Activated T-helper 1 cell treated with Interleukin-2 at 50 U/mL for 16 hours (primary cell): ENCODE measurements at places on chromosomes 2 and 18.

GRCh38 chr2:213285404-213285803, 1.1 kb downstream of the SPAG16 start:
- no peak for DNase-seq

GRCh38 chr2:217069263-217070042, 209.6 kb upstream of the TNP1 start:
- no peak for DNase-seq

DNA sequence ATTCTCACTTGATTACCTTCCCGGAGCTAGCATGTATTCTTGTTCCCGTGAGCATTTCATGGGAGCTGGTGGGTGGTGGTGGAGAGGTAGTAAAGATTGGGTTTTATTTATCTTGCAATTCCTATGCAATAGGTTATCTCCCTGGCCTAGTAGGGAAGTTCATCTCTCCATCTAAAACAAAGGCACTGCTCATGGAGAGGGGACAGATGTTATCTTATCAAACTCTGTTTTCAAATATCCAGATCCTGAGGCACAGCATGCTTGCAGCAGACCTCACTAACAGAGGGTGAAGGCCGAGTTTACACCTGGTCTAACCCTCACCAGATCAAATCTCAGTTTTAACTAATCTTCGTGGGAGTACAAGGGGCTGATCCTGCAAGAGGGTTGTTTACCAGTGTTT, 98.9 kb downstream of the CYRIA start:
- DNase-seq: no peak

GRCh38 chr2:71043531-71044407, 24.7 kb upstream of the NAGK start:
- DNase-seq: no peak

GRCh38 chr2:159613651-159614285, 2.6 kb downstream of the BAZ2B start:
- no peak for DNase-seq

DNA sequence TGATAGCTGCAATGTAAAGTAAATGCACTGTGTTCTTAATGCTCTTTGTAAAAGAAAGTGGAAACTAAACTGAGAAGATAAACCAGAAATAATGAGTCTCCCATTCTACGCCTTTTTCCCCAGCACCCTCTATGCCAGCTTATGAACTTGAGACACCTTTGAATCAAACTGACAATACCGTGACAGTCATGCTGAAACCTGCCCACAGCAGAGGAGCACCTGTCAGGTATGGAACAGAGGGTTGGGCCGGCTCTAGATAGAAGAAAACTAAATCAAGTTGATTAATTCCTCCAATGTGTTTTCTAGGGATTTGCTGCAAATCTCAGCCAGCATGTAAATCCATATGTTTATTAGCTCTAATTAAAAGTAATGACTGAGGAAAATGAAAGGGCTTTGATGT, 520.6 kb upstream of the RAB12 start:
- DNase-seq: no peak

DNA sequence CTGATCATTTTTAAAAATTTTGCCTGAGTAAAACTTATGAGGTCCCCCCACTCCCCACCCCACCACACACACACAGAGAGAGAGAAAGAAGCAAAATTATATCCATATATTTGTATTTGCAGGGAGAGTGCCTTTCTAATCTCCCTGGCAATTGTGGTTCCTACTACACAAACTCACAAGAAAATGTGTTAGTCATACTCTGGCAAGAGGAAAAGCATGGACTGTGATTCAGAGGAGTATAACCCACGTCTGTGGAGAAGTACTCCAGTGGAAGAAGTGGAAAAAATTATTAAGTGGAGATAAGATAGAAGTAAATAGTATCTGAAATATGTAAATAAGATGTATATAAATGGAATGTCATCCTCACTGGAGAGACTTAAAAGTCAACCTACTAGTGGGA, 114.0 kb downstream of the DSEL start:
- DNase-seq: no peak
